ENCODE measurements at places on chromosomes 11 and 22.

- no peak for DNase-seq
Observed at GRCh38 chr22:27113211-27113635, 455.8 kb downstream of the MIAT start.

GRCh38 chr22:38299770-38300102 is 17.5 kb downstream of the CSNK1E start:
- DNase-seq = no peak

GRCh38 chr22:38741576-38741975 is 14.2 kb downstream of the SUN2 start:
- DNase-seq = no peak

GRCh38 chr11:45755281-45755859 is 49.6 kb upstream of the SLC35C1 start:
- no peak for DNase-seq

GRCh38 chr11:121503051-121503450 is 50.3 kb upstream of the SORL1-AS1 start:
- no peak for DNase-seq

DNA sequence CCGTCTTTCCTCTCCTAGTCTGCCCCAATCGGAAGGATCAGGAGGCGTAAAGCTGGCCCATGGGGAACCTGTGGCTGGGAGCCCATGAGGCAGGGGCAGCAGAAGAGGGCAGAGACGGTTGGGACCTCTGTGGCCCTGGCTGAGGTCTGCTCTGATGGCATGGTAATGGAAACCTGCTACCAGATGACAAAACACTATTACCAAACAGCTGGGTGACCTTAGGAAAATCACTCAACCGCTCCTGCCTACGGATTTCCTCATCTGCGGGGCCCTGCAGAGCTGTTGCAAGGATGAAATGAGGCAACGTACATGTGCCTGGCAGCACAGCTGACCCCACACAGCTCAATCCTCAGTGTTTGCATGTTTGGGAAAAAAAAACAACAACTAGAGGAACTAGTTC is 4.6 kb downstream of the AP5B1 start:
- no peak for DNase-seq

- no peak for DNase-seq
Observed at GRCh38 chr22:24437741-24438328, 10.4 kb downstream of the ADORA2A start.

DNA sequence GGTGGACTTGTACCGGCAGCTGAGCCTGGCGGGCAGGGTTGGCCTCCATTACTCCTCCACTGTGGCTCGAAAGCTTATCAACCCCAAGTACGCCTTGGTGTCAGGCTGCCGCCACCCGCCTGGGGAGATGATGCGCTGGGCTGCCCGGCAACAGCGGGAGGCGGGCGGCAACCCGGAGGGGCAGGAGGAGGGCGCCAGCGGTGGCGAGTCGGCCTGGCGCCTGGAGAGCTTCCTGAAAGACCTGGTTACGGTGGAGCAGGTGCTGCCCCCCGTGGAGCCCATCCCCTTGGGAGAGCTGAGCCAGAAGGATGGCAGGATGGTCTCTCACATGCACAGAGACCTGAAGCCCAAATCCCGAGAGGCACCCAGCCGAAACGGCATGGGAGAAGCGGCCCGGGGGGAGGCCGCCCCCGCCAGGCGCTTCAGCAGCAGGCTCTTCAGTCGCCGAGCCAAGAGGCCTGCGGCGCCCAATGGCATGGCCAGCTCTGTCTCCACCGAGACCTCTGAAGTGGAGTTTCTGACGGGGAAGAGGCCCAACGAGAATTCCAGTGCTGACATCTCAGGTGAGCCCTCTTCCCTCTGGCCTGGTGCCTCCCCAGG is 26.7 kb downstream of the FAM83F start:
- DNase-seq = no peak

DNA sequence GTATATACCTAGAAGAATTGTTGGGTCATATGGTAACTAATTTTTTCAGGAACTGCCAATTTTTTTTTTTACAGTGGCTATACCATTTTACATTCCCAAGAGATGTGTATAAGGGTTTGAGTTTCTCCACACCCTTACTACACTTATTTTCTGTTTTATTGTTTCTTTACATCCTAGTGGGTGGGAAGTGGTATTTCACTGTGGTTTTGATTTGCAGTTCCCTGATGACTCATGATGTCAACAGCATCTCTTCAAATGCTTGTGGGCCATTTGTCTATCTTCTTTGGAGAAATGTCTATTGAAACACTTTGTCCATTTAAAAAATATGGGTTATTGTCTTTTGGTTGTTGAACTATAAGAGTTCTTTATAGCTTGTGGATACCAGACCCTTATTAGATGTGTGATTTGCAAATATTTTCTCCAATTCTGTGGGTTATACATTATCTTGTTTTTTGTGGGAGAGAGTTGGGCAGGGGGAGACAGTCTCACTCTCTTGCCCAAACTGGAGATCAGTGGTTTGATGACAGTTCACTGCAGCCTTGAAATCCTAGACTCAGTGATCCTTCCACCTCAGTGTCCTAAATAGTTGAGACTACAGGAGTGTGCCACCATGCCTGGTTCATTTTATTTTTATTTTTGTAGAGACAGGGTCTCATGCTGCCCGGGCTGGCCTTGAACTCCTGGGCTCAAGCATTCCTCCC is 30.3 kb upstream of the PISD start:
- DNase-seq = no peak

GRCh38 chr11:114291842-114292680 is 4.1 kb upstream of the NNMT start:
- DNase-seq = no peak

DNA sequence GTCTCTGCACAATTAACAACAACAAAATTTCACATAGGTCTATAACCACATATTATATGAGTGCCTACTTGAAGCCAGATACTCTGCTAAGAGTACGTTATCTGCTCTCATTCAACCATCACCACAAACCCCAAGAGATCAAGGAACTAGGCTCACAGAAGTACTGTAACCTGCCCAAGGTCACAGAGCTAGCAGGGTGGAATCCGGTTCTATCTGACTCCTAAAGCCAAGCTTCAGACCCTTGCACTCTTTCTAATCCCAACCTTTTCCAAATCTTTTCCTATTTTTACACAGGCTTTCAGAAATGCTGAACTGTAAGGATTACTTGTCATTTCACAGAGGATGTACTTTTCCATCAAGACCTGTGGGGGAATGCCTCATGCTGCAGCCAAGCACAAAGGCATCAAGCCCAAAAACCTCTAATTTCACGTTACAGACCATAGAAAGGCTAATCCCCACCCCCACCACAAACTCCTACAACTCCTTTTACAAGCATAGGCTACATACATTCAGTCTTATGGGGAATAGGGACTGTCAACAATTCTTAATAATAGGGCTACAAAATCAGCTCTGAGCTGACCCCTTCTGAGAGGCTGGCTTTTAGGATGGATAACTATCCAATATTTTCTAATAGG is 927 bp downstream of the PRCP start:
- DNase-seq = peak; percentile 2

- no peak for DNase-seq
Observed at GRCh38 chr22:37032535-37033460, 13.3 kb downstream of the MPST start.

DNA sequence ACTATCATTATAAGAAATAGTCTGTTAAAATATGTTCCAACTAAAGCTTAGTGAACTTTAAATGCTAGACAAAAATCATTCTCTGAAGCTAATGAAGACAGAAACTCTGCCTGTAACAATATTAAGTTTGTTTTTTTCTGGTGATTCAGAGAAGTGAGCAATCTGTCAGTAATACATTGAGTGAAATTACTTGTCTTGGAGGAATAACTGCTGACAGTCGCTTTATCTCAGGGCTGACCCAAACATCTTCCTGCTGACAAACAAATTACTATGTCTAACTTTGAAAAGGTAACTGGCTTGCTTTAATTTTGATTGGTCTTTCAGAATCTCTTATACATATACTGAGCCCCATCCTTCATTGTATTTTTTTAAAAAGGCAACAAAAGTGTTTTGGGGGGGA is 264.5 kb downstream of the SOX6 start:
- no peak for DNase-seq

GRCh38 chr11:86167499-86168164 is 76.9 kb upstream of the EED start:
- no peak for DNase-seq

- peak; percentile 60 for DNase-seq
Observed at GRCh38 chr22:46013460-46014416, 36.8 kb upstream of the WNT7B start.

- DNase-seq = peak; percentile 44
Observed at GRCh38 chr22:40024201-40025061, 29.7 kb downstream of the FAM83F start.

DNA sequence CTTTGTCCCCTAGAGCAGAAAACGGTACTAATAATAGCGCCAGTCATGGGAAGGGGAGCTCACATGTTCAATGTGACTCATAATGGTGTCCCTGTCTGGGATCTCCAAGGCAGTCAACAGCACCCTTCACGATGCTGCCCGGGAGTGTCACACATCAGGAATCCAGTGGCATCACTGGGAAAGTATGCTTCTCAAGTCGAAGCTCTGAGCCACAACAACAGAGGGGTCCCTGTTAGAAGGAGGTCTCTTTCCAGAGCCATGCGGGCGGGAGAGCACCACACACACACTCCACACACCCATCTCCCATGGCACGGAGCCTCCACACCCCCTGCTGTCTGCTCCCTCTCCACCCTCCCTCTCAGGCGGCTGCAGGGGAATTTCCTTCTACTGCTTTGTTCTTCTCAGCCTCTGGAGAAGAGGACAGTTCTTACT is 119.7 kb downstream of the ETS1 start:
- peak; percentile 53 for DNase-seq

DNA sequence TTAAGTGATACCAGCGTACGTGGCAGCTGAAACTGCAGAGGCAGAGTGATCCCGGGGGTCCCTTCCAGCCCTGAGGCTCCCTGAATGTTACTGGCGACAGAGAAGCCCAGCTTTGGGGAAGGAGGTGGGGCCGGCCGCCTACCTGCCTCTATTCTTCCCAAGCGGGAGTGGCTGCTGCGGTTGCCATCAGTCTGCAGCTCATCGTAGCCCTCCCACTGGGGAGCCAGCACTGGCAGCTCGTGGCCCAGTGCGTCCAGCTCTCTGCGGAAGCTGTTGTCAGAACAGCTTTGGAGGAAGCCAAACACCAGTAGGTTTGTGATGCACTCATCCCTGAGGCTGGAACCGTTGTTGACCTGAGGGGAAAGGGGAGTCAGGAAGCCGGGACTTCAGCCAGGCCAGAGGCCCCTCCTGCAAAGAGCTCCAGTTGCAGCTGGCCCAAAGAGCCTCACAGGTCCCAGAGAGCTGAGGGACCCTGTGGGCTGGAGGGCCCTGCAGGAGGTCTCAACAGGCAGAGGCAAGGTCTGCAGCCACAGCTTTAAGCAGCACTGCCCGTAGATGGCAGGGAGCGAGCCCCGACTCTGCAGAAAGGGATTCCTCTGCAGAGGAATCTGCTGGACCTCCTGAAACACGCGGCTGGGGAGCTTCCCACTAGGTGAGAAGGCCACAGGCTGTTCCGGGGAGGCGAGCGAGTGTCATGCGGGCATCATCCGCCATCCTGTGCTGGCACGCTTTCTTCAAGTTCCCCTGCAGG is 30.4 kb downstream of the BID start:
- DNase-seq = no peak

DNA sequence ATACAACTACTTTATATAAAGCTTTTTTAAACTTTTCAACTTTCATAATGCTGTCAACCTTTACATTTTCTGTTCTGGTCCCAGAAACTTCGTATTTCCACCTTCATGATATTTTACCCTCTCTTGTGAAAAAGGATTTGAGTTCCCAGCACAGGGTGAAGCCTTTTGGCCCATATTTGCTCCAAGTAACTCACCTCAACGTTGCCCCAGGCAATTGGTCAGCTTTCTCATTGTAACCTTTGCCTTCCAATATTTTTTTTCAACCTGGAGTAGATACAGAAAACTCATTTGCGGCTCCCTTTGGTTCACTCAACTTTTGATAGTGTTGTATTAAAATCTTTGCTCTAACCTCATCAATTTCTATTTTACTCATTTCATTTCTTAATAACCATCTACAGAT is 21.1 kb upstream of the FAR1 start:
- no peak for DNase-seq

DNA sequence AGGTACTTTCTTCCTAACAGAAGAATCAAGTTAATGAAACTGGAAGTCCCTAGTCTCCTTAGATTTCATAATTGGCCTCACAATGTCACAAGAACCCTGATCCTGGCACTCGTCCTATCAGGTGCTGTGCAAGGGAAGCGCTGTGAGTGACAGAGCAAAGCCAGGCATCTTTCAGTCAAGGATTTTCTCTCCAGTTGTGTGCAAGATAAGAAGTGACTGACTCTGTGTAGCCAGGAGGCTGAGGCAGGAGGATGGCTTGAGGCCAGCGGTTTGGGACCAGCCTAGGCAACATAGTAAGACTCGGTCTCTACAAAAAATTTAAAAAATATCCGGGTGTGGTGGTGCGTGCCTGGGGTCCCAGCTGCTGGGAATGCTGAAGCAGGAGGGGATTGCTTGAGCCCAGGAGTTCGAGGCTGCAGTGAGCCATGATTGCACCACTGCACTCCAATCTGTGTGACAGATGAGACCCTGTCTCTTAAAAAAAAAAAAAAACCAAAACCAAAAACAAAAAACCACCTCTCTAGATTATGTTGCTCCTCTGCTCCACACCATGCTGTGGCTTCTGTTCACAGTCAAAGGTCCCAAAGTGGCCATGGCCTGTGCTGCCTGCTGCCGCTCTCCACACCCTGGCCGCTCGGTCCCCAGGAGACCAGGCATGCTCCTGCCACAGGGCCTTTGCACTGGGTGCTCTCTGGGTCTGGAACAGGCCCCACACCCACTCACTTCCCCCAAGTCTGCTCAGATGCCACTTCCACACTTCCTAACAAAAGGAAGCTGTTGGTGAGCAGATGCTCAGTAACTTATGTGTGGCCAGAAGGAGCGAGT is 54.2 kb upstream of the CLDN5 start:
- no peak for DNase-seq

DNA sequence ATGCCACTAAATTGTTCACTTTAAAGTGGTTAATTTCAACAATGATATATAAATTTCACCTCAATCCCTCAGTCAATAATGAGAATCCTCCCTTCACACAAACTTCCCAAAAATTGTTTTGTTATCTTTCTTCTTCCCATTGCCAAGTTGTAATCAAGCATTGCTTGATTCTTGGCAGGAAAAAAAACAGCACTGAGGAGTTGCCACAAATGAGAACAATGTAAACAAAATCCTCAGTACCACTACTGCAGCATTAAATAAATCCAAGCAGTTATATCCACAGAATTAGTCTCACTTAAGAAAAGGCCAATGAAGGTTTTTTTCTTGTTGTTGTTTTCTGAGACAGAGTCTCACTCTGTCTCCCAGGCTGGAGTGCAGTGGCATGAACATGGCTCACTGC is 38.2 kb downstream of the FAM168A start:
- DNase-seq = no peak

- no peak for DNase-seq
Observed at GRCh38 chr22:37054056-37054395, 2.5 kb downstream of the KCTD17 start.
